ENCODE measurements at places on chromosomes 1 and 21.

- DNase-seq, result no peak
Observed at GRCh38 chr1:160891474-160891873, 6.5 kb upstream of the ITLN1 start.

GRCh38 chr1:15224259-15224869, 22.7 kb upstream of the FHAD1 start:
- DNase-seq, result no peak

DNA sequence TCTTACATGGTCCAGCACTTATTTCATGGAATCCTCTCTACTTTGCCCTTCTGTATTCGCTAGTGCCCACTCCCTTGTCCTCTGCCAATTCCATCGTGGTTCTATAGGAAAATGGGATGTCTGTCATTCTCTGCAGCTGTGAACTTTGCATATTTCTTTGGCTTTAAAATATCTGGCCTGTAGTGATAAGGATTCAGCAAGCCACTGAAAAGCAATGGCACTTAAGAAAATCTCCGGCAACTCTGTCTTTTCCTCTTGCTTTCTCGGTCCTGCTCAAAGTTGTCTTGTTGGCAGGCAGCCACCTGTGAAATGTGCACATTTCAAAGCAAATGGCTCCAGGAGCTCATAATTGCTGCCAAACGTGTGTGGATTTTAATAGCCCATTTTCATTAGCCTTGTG, 91.8 kb downstream of the CHD1L start:
- no peak for DNase-seq

DNA sequence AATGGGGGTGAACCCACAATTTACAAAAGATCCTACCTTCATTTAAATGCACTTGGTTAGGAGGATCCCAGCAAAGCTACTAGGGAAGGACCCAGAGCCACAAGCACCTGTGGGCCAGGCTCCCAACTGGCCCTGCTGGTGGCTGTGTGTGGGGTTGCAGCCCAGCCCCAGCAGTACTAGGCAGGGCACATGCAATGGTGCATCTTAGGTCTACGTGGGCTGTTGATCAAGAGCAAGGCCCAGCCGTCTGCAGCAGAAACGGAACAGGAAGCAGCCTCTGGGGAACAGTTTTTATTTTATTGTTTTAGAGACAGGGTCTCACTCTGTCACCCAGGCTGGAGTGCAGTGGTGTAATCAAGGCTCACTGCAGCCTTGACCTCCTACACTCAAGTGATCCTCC, 134.1 kb upstream of the RAB4A start:
- no peak for DNase-seq

DNA sequence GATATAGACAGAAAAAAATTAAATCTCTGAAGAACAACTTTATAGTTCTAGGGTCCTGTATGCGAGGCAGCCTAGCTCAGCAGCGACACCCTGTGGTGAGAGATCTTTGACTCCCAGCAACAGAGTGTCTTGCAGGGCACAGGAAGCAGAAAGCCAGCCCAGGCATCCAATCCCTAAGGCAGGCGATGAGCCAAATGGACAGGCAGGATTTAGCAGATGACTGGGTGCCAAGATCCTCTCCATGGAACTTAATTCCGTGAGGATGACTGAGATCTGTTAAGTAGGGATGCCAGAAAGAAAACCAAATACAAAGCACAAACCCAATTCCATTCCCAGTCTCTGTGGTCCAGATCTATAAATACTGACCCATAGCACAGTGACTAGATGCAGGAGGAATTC, 38.8 kb downstream of the HLCS start:
- DNase-seq, result no peak

GRCh38 chr1:63368131-63368530, 704 bp downstream of the ALG6 start:
- no peak for DNase-seq

DNA sequence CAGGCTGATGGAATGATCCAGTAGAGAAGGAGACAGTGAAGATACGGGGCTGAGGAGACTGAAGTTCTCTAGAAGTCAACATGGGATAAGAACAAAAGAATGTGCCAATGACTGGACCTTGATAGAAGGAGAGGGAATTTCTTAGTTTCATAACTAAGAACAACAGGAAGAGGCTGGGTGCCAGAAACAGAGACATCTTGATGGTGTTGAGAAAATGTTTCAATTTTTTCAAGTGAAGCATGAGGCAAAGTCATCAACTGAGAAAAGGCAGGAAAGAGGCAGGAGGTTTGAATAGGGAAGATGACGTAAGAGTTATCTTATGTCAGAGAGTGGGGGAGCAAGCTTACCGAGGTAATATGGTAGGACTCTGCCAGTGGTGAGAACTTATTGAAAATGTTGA, 80.1 kb downstream of the SPAG17 start:
- no peak for DNase-seq

- no peak for DNase-seq
Observed at GRCh38 chr21:44352253-44352860, 1.1 kb upstream of the TRPM2 start.
